Coronary artery (tissue), 2 donors: ENCODE measurements at places on chromosomes 3 and 15.

- no peak for DNase-seq
Observed at GRCh38 chr15:54119051-54119450, 140.8 kb downstream of the UNC13C start.

GRCh38 chr3:1072041-1072440 is 20.8 kb upstream of the CNTN6 start:
- DNase-seq: no peak

DNA sequence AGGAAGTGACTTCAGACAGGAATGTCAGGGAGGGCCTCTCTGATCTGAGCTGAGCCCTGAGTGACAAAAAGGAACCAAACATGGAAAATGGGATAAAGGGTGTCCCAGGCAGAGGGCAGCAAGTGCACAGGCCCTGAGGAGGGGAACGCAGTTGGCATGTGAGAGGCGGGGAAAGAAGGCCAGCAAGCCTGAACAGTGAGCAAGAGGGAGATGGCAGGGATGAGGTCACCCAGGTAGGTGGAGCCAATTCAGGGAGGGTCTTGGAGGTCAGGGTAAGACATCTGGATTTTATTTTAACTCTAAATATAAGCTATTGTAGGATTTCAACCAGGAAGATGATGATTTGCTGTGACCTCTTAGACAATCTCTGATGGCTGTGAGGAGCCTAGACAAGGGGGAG is 167.7 kb downstream of the LRTM1 start:
- no peak for DNase-seq

DNA sequence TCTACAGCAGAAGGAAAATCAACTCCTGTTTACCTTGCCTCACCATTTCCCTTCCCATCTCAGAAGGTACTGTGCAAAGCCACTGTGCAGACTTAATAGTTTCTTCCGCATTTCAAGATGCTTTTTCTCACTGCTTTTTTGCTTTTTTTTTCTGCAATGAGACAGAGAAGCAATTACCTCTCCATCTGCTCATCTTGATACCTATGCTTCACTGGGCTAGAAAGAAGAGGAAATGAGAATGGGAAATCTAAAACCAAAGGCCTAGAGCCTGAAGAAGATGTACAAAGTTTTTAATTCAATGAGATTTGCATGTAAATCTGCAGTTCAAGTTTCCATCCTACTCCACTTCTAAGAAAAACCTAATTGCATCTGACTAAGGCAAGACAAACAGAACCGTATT is 238.1 kb upstream of the SETMAR start:
- no peak for DNase-seq

DNA sequence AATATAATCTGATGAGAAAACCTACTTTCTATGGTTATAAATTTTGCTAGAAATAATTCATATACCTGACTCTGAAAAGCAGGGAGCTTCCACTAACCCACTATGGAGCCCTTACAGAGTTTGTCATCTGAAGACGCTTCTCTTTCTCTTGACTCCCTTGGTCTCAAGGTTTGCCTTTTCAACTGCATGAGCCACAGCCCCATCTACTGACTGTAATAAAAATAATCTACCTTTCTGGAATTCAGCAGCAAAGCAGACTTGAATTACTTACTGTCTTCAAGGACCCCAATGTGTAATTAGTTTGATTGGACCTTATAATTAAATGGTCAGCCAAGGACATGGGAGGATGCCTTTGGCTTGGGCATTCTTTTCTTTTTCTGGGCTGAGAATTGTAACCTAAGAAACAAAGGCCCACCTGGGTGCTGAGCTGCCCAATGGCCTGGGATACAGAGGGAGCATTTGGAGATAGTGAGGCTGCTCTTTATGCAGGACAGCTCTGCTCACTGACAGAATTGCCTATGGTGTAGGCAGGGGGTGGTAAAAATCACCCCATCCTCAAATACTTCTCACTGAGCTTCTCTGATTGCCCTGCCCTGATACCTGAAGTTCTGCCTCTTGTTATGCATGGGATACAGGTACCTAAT is 178.6 kb upstream of the TRIM42 start:
- DNase-seq: no peak

DNA sequence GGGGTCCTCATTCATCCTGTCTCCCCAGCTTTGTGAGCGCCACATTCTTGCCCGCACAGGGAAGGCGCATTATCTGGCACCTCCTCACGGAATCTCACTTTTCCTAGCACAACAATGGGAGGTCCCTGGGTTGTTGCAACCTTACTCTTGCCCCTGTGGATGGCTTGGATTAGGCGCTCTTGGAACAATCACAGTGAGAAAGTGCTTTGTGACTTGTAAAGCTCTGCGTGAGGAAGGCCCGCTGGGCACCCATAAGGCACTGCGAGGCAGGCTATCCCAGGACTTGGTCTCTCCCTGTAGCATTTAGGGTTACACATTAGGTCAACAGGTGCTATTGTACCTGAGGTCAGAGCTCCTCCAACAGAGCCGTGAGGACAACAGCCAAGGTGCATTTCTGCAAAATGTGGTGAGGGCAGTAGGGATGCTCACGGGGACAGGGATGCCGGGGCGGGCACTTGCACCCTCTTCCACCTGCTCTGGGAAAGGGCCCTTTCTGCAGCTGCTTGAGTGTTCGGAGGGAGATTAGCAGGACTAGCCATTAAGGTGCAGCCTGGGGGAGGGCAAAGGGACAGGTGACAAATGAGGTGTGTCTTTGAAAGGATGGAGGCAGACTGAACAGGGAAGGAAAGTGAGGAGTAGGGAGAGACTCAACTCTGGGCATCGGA is 13.9 kb upstream of the LRRC15 start:
- DNase-seq: no peak

- no peak for DNase-seq
Observed at GRCh38 chr3:160697637-160698380, 20.8 kb downstream of the ARL14 start.

DNA sequence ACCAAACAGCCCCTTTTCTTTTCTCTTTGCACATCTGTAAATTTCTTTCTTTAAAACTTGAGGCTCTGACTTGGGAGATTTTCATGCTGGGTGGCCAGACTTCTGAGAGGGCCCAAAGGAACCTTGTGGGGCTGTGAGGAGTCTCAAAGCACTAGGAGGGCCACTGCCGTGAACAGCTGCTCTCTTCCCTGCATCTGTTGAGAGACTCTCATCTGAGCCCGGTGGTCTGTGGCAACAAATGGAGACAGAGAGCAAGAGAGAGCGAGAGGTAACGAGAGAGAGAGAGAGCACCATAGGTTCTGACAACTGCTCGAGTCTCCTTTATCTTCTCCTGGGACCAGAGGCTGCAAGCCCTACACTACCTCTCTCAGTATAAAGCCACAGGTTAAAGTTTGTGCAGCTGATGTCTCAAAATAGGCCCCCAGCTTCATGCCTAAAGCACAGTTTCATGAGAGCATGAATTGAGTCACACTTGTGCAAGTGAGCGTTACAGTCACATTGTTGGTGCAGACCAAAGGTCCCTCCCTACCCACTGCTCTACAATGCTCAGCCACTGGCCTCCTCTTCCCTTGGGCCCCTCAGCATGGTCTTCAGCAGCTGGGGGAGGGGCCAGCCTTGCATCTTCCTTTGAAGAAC is 60.7 kb downstream of the ZNF621 start:
- DNase-seq: no peak

DNA sequence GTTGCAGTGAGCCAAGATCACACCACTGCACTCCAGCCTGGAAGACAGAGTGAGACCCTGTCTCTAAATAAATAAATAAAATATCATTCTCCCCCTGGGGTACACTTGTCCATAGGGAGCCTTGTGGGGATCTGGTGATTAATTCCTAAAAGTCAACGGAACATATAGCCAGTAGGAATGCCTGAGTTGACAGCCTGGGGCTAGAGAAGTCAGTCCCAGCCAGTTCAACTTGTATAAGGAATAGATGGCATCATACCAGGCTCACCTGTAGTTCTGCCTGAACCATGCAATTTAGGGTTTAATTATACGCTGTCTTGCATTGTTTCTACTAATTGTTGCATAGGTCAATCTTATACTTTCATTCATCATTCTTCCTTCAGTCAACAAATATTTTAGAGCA is 5.9 kb upstream of the BOC start:
- no peak for DNase-seq

DNA sequence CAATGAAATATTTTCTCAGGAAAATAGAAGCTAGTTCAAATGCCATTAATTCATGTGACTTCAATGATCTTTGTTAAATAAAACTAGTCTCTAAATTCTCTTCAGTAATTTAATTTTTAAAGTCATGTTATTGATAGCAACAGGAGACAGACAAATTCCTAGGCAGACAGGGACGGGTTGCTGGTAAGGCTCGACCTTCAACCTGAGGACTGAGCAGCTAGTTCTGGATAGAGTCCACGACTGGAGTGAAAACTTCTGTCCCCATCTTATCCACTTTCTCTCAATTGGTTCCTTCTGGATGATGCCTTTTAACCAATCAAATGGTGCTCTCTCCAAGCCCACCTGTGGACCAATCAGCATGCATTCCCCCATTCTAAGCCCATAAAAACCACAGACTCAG is 43.8 kb upstream of the C2CD4B start:
- DNase-seq: no peak

GRCh38 chr3:79490165-79491028 is 277.4 kb downstream of the ROBO1 start:
- no peak for DNase-seq

- peak; percentile 67 for DNase-seq
Observed at GRCh38 chr15:68414591-68414990, 17.4 kb downstream of the ITGA11 start.

- DNase-seq: no peak
Observed at GRCh38 chr3:81245043-81245442, 516.4 kb downstream of the GBE1 start.

DNA sequence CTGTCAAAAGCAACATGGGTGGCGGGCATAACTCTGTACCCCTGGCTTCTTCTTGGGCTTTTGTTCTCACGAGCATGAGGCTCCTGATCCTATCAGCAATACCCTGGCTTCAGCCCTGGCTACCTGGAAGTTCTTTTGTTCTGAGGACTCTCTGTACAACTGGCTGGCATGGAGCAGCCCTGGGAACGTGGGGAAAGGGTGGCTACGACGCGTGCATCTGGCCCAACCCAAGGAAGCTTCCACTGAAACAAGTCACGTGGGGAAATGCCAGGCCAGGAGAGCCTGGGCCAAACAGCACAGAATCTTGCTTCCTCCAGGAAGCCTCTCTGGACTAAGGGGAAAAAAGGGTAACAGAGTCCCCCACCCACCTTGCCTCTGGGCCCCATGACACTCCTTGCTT is 22.7 kb upstream of the ATP2B2 start:
- DNase-seq: peak; percentile 43

DNA sequence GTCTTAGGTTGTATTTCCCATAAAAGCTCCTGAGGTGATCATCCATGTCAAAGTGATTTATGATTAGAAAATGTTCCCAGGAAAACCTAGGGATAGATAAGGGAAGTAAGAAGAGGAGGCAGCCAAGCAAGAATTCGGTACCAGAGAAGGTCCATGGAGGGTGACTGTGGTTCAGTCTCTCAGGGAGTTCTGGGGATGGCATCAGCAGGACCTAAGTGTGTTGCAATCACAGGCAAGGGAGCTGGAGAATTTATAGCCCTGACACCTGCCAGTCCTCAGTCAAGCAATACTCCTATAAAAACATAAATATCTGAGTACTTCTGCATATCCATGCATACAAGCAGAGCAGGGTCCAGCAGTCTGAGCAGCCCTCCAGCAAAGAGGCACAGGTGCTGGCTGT is 95.6 kb upstream of the TOPAZ1 start:
- DNase-seq: no peak

DNA sequence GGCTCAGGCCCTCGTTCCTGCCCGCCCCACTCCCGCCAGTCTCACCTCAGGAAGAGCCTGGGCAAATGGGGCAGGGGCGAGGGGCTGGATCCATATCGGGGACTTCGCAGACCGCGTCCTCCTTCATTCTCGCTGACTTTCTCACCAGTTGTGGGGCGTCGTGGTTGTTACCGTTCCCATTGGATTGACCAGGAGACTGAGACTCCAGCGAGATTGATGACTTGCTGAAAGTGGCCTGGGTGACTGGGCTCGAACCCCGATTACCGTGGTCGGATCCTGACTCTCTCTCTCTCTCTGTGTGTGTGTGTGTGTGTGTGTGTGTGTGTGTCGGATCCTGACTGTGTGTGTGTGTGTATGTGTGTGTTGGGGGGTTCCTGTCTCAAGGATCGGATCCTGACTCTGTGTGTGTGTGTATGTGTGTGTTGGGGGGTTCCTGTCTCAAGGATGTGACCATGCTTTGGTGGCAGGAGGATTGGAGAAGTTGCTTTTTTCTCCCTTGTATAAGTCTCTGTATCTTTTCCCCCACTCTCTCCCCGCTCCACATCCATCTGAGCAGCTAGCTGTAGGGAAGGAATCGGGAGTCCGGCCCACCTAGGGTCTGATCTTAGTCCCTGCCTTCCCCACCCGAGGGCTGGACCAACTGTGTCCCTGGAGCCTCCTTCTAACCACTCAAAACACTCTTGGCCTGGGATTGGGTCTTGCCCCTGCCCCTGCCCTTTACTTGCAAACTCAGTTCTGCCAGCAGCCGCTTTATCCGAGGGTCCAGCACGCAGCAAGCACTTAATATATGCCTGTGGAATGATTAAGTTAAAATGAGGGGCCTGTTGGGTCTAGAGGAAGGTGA is 603 bp downstream of the PLEKHO2 start:
- peak; percentile 84 for DNase-seq

DNA sequence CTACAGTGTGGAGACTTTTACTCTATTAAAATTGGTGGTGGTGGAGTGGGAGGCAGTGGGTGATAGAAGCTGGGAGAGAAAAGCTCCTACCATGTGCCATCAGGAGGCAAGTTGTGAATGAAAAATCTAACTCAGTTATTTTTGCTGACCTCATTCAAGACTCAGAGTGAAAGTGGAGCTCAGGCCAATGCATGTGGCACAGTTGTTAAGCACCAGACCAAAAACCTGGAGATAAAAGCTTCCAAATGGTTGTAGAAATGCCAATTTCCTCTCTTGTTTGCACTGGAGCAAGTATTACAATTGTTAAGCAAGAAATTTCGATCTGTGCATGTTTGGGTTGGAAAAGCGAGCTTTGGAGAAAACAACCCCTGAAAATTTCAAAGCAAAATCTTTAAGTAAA is 81.5 kb upstream of the PRICKLE2 start:
- DNase-seq: no peak

DNA sequence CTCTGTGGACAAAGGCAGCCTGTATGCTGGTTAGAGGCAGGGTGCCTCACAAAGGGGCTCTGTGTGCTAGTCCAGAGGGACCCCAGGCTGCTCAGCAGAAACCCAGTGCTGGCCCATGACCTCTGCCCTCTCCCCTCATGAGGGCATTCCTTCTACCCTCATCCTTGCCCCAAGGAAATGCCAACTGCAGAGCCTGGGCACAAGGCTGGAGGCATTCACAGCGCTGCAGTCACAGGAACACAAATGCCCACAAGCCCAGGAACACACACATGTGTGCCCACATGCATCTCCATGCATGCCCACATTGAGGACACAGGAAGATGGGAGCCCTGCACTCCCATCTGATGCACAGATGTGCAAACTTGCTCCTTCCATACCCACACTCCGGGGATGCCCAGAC is 3.8 kb downstream of the INKA1 start:
- no peak for DNase-seq

- no peak for DNase-seq
Observed at GRCh38 chr3:53193466-53194209, 32.6 kb downstream of the PRKCD start.

DNA sequence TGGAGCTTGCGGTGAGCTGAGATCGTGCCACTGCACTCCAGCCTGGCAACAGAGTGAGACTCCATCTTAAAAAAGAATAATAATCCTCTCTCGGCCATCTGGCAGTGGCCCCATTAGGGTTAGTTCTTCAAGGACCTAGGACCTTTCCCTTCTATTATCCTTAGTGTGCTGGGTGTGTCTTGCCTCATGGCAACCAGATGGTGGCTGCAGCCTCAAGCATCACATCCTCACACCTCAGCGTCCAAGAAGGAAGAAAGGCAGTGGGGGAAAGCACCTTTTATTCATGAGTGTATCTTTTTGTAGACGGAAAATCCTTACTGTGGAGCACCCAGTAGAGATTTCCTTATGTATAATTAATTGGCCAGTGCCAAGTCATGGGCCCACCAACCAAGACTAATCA is 42.7 kb upstream of the TFRC start:
- DNase-seq: no peak
